ENCODE measurements at places on chromosomes 6 and 20.

DNA sequence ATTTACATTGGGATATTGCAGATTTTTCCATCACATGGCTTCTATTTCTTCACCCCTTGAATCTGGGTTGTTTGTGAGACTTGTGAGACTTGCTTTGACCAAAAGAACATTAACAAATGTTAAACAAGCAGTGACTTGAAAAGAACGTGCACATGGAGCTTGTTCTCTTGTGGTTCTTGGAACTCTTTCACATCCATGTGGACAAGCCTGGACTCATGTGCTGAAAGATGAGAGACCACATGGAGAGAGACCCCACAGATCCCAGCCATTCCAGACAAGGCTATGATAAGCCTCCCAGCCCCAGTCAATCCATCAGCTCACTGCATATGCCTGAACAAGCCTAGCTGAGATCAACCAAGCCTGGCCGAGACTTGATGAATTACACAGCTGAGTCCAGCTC lies 1365.7 kb upstream of the GJE1 start:
- no peak for DNase-seq

DNA sequence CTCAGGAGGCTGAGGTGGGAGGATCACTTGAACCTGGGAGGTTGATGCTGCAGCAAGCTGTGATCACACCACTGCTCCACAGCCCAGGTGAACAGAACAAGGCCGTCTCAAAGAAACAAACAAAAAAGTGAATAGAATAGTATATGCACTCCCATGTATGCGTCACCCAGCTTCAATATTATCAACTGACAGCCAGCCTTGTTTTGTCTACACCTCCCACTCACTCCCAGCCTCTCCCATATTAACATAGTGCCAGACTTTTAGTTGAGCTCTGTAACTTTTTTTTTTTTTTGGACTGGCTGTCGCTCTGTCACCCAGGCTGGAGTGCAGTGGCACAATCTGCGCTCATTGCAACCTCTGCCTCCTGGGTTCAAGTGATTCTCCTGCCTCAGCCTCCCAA lies 18.1 kb upstream of the ILRUN start:
- no peak for DNase-seq

- peak; percentile 23 for DNase-seq
These were observed 1.4 kb downstream of the CYB5R4 start for GRCh38 chr6:83860782-83861495.

GRCh38 chr20:60063739-60064380 lies 105.6 kb downstream of the CDH26 start:
- DNase-seq = no peak

- no peak for DNase-seq
These were observed 15.8 kb downstream of the GJA1 start for GRCh38 chr6:121451250-121451649.

- no peak for DNase-seq
These were observed 12.3 kb downstream of the TMEM14B start for GRCh38 chr6:10759884-10760329.

DNA sequence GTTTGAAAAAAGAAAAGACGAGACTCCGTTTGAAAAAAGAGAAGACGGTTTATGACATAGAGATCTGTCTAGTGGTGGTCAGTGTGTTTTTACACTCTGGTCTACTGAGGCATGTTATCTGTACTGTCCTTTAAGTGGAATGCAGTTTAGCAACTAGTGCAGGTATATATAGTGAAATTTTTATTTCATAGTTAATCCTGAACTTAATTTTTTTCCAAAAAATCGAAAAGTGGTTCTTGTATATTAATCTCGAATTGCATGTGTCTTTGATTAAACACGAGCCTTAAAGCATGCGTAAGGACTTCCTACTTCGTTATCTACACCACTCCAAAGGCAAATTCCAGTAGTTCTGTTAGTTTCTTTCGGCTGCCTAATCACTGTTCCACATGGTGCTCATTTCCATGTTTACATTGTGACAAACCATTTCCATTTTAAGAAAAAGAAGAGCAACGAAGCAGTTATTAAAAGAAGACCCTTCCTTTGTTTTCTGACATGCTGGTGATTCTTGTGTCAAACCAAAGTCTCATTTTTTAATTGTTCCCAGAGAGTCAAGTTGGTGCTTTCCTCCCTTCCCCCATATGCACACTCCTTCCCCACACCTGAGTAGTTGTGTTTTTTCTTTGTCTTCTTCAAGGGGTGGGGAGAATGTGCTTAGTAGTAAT lies 2.3 kb downstream of the SNX9 start:
- DNase-seq = no peak

GRCh38 chr20:60057866-60058807 lies 99.9 kb downstream of the CDH26 start:
- DNase-seq = peak; percentile 99

DNA sequence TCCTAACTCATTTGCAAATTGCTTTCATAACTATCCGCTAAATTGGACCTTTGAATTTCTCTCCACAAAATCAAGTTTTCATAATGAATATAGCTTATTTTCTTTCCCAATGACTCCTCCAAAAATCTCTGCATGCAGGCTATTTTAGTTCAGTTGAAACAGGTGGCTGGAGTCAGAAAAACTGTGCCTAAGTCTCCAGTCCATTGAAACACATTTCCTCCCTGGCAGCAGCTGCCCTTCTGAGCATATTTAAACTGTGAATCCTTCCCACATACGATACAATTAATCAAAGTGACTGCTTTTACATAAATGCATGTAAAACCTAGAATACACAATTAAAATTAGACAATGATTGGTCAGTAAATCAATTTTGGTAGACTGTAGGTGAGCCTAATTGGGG lies 344.6 kb upstream of the MARCKS start:
- no peak for DNase-seq
